ENCODE measurements at places on chromosomes 3 and 15.

DNA sequence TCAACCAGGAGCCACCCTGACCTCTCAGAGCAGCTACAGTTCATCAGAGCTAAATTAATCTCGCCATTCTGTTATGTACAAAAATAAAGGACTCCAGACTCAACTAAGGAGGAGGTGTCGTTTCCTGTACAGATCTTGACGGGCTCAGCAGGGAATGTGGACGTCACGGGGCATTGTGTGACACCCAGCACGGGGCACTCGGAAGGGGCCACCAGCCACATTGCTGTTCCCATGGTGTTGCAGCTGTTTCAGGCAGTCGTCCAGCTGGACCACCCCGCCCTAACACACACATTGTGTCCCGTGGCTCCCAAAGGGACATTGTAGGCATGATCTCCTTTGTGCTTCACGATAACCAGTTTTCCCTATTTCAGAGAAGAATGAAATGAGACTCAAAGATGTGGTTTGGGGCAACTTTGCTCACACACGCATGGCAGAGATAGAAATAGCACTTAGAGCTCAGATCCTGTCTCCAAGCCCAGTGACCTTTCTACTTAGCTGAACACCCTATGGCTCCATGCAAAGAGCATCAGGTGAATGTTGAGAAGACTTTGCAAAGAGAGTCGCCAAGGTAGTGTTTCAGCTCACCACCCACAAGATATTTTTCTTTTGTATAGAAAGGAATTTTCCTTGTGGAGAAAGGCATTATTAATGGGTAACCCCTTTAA lies 5.5 kb downstream of the SSUH2 start:
- no peak for DNase-seq

DNA sequence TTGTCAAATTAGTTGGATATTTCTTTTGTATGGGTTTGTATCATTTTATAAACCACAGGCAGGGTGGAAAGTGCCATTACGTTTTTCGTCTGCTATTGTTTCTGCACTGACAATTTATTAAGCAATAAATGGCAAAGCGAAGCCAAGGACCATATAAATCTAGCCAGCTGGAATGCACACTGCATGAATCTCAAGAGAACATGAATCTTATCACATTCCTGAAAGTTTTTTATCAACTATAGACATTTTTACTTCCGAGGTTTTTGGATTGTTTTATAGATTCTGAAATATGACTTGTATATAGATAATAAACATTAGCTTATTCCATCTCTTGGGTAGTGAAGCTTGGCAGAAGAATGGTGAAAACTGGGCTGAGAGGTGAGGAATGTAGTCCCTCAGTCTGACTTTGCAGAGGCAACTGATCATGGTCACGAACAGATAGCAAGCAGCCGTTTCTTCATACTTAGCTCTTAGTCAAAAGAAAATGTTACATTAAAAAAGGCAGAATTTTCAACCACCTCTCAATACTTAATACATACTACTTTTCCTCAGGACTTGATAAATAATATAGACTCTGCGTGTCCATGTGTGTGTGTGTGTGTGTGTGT lies 102.7 kb downstream of the OSBPL10 start:
- DNase-seq, result no peak

- no peak for DNase-seq
These were observed 643.8 kb downstream of the SQOR start for GRCh38 chr15:46278486-46279090.

- peak; percentile 86 for DNase-seq
These were observed 101.1 kb downstream of the DAPK2 start for GRCh38 chr15:63945007-63945788.

GRCh38 chr3:20256144-20256543 lies 70.1 kb upstream of the SGO1 start:
- no peak for DNase-seq

DNA sequence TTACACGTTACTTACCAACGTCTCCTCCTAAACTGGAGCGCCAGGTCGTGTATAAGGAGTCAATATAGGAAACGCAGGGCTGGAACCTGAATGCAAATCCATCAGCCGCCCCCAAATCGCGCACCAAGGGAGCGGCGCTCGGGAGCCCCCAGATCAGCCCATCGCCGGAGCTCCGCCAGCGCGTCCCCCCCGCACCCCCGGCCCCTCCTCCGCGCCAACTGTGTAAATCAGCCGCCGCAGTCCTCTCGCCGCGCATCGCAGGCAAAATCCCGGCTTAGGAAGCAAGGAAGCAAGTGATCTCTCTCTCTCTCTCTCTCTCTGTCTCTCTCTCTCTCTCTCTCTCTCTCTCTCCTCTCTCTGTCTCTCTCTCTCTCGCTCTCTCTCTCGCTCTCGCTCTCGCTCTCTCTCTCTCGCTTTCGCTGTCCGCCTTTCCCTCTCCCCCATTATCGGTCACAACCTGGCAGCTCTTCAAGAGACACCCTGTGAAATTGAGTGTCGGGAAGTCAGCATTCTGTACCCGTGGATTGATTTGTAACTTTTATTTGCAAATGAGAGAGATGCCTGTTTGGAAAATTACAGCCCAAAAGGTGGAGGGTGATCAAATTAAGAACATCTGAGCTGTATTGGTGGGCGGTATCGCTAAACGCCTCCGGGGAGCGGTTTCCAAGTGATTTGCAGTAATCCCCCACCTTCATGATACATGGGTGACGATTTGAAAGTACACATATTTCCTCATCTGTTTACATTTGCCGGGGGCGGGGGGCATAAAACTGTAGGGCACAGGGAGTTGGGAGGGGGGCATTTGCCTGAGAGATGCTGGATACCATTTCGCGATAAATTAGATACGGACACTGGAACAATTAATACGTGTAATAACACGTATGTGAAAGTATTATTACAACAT lies 645 bp upstream of the SLITRK3 start:
- peak; percentile 57 for DNase-seq

GRCh38 chr15:67524235-67524634 lies 3.3 kb downstream of the C15orf61 start:
- no peak for DNase-seq

DNA sequence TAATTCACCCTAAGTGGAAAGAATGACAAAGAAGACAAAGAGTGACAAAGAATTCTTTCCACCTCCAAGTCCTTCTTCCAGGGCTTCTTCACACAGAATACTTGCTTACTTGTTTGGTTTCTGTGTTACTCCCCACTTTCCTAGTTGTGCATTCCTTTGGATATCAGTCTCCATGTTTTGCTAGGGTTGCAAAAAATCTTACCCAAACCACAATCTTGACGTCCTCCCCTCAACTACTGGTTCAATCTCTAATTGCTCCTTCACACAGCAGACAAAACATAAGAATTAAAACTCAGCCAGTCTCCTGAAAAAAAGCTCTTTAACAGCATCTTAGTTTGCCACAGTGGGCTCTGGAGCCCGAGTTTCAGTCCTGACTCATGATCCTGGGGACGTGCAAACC lies 297.6 kb upstream of the CHRNA7 start:
- no peak for DNase-seq

DNA sequence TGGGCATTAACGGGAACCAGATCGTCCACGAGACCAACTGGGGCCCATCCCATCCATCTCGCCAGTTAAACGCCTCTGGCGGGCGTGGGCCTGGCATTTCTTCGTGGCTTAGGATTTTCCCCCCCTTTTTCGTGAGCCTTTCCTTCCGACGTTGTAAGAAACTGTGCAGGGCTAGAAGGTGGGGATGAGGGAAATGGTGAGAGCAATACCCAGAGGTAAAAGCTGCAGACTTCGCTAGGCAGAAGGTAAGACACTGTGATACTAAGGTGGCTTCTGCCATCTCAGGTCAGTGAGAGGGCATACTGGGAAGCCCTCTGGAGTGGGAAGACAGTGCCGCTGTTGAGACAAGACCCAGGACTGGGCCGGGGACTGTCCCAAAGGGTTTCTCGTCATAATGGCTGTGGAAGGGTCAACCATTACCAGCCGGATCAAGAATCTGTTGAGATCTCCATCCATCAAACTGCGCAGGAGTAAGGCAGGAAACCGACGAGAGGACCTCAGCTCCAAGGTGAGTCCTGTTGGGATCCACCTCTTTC lies 666 bp downstream of the MAPKBP1 start:
- no peak for DNase-seq

- no peak for DNase-seq
These were observed 311.4 kb downstream of the UNC13C start for GRCh38 chr15:54289590-54290136.

GRCh38 chr3:38124324-38125122 lies 12.4 kb downstream of the ACAA1 start:
- no peak for DNase-seq

- no peak for DNase-seq
These were observed 7.1 kb downstream of the CCR4 start for GRCh38 chr3:32958509-32958908.

DNA sequence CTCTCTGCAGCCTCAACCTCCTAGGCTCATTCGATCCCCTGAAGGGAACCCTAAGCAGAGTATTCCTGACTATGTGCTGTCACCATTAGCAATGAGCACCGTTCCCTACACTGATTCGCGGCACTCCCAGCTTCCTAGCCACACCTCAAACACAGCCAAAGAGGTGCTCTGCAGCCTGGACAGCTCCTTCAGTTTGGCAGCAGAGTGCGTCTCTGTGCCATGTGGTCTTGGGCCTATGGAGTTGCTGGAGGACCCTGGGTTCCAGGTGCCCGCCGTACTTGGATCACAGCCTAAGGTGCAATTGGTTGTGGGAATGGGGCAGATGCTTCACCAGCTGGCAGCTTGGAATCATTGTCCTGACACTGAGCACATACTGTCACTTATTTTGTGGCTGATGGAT lies 17.3 kb upstream of the IL12A start:
- no peak for DNase-seq

DNA sequence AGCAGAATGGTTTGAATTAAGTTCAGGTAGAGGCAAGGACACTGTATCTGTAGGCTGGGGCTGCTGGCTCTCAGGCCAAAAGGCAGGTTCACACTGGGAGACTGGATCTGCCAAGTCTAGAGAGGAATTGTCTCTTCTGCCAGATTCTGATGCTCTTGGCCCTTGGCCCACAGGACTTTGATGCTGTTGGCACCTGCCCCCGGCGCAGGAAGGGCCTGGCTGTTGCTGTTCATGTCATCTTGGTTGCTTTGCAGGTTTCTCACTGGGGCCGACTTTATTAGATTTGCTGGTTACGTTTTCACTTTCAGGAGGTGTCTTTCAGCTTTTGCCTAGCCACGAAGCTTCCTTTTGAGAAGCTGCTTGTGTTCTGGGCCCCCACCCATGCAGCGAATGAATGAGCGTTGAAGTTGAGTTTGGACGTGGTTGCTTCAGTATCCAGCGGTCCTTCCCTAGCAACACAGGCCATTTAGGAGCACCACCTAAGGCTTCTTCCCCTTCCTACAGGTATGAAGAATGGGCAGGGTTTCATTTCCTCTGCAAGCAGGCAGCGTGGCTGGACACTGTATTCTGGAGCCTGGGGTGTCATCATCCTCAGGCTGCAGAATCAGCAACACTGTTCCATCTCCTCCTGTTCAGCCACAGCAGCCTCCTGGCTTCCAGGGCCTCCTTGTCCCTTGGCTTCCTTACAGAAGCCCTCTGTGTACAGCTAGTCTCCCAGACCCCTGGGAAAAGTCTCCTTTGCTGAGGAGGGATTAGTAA lies 65.6 kb upstream of the PRR23C start:
- no peak for DNase-seq
